ENCODE measurements at places on chromosomes 1 and 21. TPM values are rescaled to one million over a fixed set of nuclear protein-coding genes. Genes with fewer than 3 reads are reported as not detected.

Gene FNDC10
- total RNA-seq, result 6.3 TPM

Gene DNAJC28
- 0.82 TPM for total RNA-seq

DNA sequence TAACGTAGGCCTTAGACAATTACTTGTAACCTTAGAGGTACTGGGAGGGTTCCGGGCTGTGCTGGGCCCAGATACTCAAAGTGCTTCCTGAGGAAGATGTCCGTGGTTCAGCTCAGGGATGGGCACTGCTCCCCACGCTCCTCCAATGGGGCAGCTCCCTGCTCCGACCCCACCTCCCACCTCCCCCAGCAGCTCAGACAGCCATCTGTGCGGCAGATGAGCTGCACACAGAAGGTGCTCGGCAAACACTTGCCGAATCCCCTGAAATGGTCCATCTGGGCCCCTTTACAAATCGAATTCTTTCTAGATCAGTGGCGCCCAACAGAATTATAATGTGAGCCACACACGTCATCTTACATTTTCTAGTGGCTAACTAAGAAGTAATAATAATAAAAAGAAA, 242.4 kb upstream of the RAB4A start:
- no peaks in the 10 kb centered on the region for H3K36me3 ChIP-seq
- no peak for DNase-seq
- H3K4me3 ChIP-seq, result no peak overlapping the region
- H3K27me3 ChIP-seq, result peaks cover 52% of the 10 kb centered on the region
- peaks cover 8% of the 10 kb centered on the region for H3K4me1 ChIP-seq

GRCh38 chr1:151629278-151629677, 17.4 kb downstream of the SNX27 start:
- H3K4me3 ChIP-seq, result no peak overlapping the region
- H3K27ac ChIP-seq, result no peak overlapping the region
- no peaks in the 10 kb centered on the region for H3K4me1 ChIP-seq
- H3K36me3 ChIP-seq, result no peaks in the 10 kb centered on the region
- no peaks in the 10 kb centered on the region for H3K27me3 ChIP-seq

Gene RGSL1
- not detected for total RNA-seq

- H3K4me1 ChIP-seq, result peaks cover 2% of the 10 kb centered on the region
- DNase-seq, result no peak
- no peak overlapping the region for H3K4me3 ChIP-seq
- no peaks in the 10 kb centered on the region for H3K27me3 ChIP-seq
- H3K27ac ChIP-seq, result peak overlapping the region; percentile 45
These were observed 105.8 kb downstream of the MAN1A2 start for GRCh38 chr1:117473063-117473462.

- H3K36me3 ChIP-seq, result no peaks in the 10 kb centered on the region
- no peak overlapping the region for H3K27ac ChIP-seq
- H3K4me3 ChIP-seq, result no peak overlapping the region
- H3K4me1 ChIP-seq, result no peaks in the 10 kb centered on the region
- no peak for DNase-seq
These were observed 43.6 kb upstream of the CCDC190 start for GRCh38 chr1:162904579-162904978.

Gene CLDN19
- not detected for total RNA-seq

GRCh38 chr1:23558872-23559135, 497 bp downstream of the ID3 start:
- no peak for DNase-seq
- peak overlapping the region; percentile 80 for H3K27ac ChIP-seq
- peaks cover 66% of the 10 kb centered on the region for H3K4me1 ChIP-seq
- H3K27me3 ChIP-seq, result no peaks in the 10 kb centered on the region
- H3K4me3 ChIP-seq, result peak overlapping the region; percentile 74

Gene ASPM
- total RNA-seq, result 56.2 TPM

Gene CNIH3
- 0.83 TPM for total RNA-seq

Gene SLC35F3
- total RNA-seq, result 0.07 TPM

- peaks cover 38% of the 10 kb centered on the region for H3K36me3 ChIP-seq
- H3K27me3 ChIP-seq, result no peaks in the 10 kb centered on the region
- peak overlapping the region; percentile 74 for H3K4me3 ChIP-seq
- H3K4me1 ChIP-seq, result peaks cover 19% of the 10 kb centered on the region
- DNase-seq, result peak; percentile 74
- H3K27ac ChIP-seq, result peak overlapping the region; percentile 96
These were observed 1.3 kb upstream of the SLC16A1 start for GRCh38 chr1:112957133-112957812.

Gene RGS8
- not detected for total RNA-seq

- DNase-seq, result no peak
- H3K27ac ChIP-seq, result no peak overlapping the region
- no peak overlapping the region for H3K4me3 ChIP-seq
- H3K27me3 ChIP-seq, result peaks cover 44% of the 10 kb centered on the region
- H3K36me3 ChIP-seq, result no peaks in the 10 kb centered on the region
These were observed 1.0 kb upstream of the S100B start for GRCh38 chr21:46605767-46606426.

DNA sequence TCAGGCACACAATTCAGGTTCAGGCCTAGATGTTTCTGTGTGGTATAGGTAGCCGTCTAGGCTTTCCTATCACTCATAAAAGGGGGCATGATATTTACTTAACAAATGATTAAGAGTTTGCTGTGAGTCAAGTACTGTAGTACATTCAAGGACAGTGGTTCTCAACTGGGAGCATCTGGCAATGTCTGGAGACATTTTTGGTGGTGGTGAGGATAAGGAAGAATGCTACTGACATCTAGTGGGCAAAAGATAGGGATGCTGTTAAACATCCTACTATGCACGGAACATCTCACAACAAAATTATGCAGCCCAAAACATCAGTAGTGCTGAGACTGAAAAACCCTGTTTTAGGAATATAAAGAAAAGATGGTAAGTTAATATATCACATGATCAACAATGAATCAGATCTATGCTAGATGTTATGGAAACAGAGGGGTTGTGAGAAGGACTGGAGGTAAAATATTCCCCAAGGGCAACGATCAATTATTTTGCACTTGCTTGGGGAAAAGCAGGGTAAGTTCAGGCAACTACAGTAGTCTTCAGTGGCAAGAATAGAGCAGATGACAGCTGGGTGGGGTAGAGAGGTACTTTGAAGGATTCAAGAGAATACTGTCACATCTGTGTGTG, 4.9 kb downstream of the DNTTIP2 start:
- peaks cover 90% of the 10 kb centered on the region for H3K36me3 ChIP-seq
- peaks cover 7% of the 10 kb centered on the region for H3K4me1 ChIP-seq
- no peak overlapping the region for H3K27ac ChIP-seq
- no peak overlapping the region for H3K4me3 ChIP-seq

- H3K27me3 ChIP-seq, result no peaks in the 10 kb centered on the region
- H3K4me3 ChIP-seq, result no peak overlapping the region
- no peak for DNase-seq
- no peaks in the 10 kb centered on the region for H3K4me1 ChIP-seq
- peaks cover 57% of the 10 kb centered on the region for H3K36me3 ChIP-seq
These were observed 14.7 kb downstream of the TMCO1 start for GRCh38 chr1:165753934-165754333.

GRCh38 chr1:185562461-185563359, 171.5 kb upstream of the HMCN1 start:
- H3K27me3 ChIP-seq, result no peaks in the 10 kb centered on the region
- H3K36me3 ChIP-seq, result no peaks in the 10 kb centered on the region
- no peaks in the 10 kb centered on the region for H3K4me1 ChIP-seq
- no peak overlapping the region for H3K4me3 ChIP-seq

DNA sequence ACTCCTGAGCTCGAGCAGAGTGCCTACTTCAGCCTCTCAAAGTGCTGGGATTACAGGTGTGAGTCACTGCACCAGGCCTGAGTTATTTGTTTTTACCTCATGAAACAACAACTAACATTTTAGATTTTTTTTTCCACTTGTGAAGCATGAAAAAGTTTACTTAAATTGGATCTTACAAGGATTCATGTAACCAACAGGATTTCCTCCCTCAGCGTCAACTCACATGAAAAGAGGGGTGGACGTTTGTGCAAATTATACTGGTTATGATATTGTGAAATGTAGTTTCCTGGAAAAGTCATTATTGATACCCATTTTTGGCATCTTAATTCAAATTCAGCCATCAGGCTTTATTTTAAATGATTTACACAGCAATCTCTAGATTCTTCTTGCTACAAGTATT, 6.5 kb downstream of the CNST start:
- H3K27me3 ChIP-seq, result no peaks in the 10 kb centered on the region
- no peak for DNase-seq
- H3K36me3 ChIP-seq, result peaks cover 25% of the 10 kb centered on the region
- H3K4me1 ChIP-seq, result peaks cover 57% of the 10 kb centered on the region

DNA sequence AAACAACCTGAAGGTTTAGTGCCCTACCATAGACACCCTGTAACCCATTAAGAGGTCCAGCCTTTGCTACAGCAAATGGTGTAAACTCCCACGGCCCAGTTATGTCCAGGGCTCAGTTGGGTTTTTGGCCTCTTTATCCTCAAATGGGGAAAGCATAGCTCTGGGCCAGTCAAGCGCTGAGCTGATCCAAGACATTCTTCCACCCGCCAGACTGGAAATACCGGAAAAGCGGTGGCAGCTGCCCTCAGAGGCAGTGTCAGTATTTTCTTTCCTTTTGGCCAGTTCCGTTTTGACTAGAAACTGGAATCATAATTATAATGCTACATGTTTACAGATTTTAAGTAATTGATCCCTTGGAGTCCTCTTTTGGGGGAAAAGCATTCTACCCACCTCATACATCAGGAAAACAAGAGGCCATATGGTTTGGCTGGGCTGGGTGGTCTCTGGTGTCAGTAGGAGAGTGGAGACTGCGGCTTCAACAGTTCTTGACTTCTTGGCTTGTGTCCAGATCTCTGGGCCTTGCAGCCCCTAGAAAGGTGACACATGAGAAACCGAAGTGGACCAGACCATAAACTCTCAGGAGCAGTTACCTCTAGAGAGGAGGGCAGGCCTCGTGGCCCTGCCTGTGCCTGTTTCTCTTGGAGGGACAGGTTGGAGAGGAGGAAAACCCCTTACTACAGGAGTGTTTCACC, 30.2 kb upstream of the CLDN14 start:
- H3K36me3 ChIP-seq, result no peaks in the 10 kb centered on the region
- no peak overlapping the region for H3K4me3 ChIP-seq
- peaks cover 36% of the 10 kb centered on the region for H3K27me3 ChIP-seq
- H3K4me1 ChIP-seq, result no peaks in the 10 kb centered on the region
- no peak overlapping the region for H3K27ac ChIP-seq

DNA sequence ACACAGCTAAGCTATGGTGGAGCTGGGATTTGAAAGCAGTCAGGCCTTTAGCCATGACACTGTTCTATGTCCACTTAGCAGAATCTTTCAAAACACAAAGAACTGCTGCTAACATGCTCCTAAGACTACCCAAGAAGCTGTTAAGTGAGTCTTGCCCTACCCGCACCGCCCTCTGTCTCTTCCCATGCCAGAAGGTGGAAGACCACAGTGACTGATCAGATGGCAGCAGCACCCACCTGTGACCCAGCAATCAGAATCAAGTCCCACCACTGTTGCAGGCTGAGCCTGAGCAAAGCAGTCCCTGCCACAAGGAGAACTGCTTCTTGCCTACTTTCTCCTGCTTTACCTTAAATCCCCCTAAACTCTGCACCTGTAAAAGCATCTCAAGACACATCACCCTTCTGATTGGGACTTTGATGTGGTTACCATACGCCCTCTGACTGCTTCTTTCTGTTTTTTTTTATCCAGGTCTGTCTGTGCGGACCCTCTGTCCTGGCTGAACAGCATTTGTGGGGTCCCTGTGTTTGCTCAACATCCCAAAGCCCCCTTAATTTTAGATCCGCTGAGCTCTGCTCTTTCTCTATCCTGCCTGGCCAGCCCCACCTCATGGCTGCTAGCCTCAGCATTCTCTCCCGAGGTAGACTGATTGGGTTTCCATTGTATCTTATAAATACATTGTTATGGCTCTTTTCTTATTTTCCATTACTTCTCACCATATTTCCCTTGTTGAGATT, 16.0 kb downstream of the IRF2BP2 start:
- H3K4me1 ChIP-seq, result peaks cover 7% of the 10 kb centered on the region
- no peak overlapping the region for H3K4me3 ChIP-seq
- DNase-seq, result no peak
- no peak overlapping the region for H3K27ac ChIP-seq
- H3K36me3 ChIP-seq, result no peaks in the 10 kb centered on the region

- no peaks in the 10 kb centered on the region for H3K36me3 ChIP-seq
- no peak overlapping the region for H3K4me3 ChIP-seq
- DNase-seq, result no peak
- H3K27me3 ChIP-seq, result peaks cover 67% of the 10 kb centered on the region
- no peak overlapping the region for H3K27ac ChIP-seq
These were observed 40.4 kb downstream of the OLIG1 start for GRCh38 chr21:33110340-33110715.

Gene PLA2G2C
- 0.13 TPM for total RNA-seq

GRCh38 chr1:234108921-234109320, 204.4 kb downstream of the SLC35F3 start:
- H3K27ac ChIP-seq, result no peak overlapping the region
- H3K36me3 ChIP-seq, result no peaks in the 10 kb centered on the region
- H3K4me1 ChIP-seq, result no peaks in the 10 kb centered on the region
- peaks cover 6% of the 10 kb centered on the region for H3K27me3 ChIP-seq

GRCh38 chr1:243712941-243713340, 137.1 kb downstream of the AKT3 start:
- H3K4me1 ChIP-seq, result no peaks in the 10 kb centered on the region
- H3K36me3 ChIP-seq, result no peaks in the 10 kb centered on the region
- no peaks in the 10 kb centered on the region for H3K27me3 ChIP-seq
- DNase-seq, result no peak
- no peak overlapping the region for H3K4me3 ChIP-seq

Gene MANEAL
- total RNA-seq, result 2.0 TPM

DNA sequence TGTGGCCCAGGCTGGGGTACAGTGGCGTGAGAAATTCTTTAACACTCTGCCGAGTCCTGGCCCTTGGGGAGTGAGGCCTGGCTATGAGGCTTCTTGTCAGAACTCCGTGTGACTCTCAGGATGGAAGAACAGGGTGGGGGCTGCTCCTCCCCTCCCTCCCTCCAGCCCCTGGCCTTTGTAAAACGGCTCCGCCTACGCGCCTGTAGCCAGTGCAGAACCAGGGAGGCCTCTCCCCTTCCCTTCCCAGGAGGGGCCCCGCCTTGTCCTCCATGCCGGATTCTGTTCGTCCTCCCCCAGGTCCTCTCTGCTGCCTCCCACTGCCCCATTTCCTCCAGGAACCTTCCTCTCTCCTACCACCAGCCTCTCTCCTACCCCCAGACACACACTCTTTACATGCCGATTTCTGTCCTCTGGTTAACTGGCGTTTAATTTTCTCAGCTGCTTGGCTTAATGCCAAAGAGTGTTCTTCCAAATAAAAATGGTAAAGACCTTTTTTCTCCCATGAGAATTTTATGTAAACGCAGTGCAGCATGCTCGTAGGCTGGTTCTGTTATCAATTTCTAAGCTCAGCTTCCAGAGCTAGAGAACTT, 21.0 kb downstream of the PDE9A start:
- no peaks in the 10 kb centered on the region for H3K36me3 ChIP-seq
- peaks cover 86% of the 10 kb centered on the region for H3K27me3 ChIP-seq
- no peaks in the 10 kb centered on the region for H3K4me1 ChIP-seq
- H3K4me3 ChIP-seq, result no peak overlapping the region
- no peak overlapping the region for H3K27ac ChIP-seq

- no peak overlapping the region for H3K27ac ChIP-seq
- DNase-seq, result no peak
- no peaks in the 10 kb centered on the region for H3K36me3 ChIP-seq
These were observed 5.5 kb downstream of the TRABD2B start for GRCh38 chr1:47991673-47992072.

Gene PTGFRN
- 33.1 TPM for total RNA-seq

Gene GUCA2A
- total RNA-seq, result not detected

- H3K27ac ChIP-seq, result 0 out of 3 replicates have a peak overlapping the region, but pooled peaks have one; percentile 3
- H3K4me1 ChIP-seq, result no peaks in the 10 kb centered on the region
- DNase-seq, result no peak
- H3K4me3 ChIP-seq, result no peak overlapping the region
- H3K27me3 ChIP-seq, result no peaks in the 10 kb centered on the region
These were observed 7.1 kb upstream of the ACTA1 start for GRCh38 chr1:229440851-229441537.
